ENCODE measurements at places on chromosomes 7 and 10.

GRCh38 chr7:90994121-90994520 lies 270.1 kb upstream of the FZD1 start:
- no peak for DNase-seq

- DNase-seq, result no peak
These were observed 4.6 kb downstream of the TET1 start for GRCh38 chr10:68564712-68565111.

DNA sequence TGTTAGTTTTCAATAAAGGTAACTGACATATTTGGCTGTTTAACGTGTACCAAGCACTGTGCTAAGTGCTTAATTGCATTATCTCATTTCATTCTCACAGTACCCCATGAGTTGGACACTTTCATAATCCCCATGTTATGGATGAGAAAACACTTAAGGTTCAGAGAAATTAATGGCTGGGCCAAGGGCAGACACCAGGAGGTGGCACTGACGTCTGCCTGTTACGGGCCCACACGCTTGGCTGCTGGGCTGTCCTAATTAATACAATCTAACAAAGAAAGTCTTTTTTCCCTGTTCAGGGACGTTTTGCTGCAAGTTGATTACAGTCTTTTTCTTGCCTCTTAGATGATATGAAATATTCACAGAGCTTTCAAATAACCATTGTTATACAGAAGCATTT lies 16.1 kb downstream of the DYDC2 start:
- no peak for DNase-seq

GRCh38 chr10:100802607-100803006 lies 57.2 kb downstream of the PAX2 start:
- no peak for DNase-seq

GRCh38 chr7:68964060-68964459 lies 634.2 kb upstream of the AUTS2 start:
- no peak for DNase-seq

DNA sequence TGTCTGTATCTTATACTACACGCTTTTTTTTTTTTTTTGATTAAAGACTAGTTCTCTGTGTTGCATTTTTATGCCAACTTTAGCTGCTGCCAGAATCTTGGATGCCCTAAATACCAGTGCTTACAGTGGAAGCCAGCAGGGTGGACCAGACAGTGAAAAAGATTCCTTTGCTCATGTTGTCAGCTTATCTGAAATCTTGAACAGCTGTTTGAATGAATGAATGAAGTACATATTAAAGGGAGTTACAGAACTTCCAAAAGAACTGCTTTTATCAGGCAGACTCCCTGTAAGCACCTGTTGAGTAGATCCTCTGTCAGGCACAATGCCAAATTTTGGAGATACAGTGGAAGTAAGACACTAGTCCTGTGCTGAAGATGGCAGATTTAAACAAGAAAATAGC lies 184.9 kb downstream of the PPP1R9A start:
- no peak for DNase-seq

DNA sequence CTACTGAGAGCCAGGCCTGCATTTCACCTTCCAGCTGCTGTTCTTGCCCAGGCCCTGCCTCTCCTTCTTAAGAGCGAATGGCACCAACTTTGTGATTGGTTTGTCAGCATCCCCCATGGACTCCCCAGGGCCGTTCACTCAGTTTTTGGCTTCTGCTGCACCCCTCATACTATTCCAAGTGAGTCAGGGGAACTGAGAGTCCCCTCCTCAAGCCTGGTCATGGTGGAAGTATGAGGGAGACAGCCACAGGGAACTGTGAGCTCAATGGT lies 62.4 kb upstream of the ANTXRL start:
- DNase-seq, result no peak

GRCh38 chr10:123549761-123550454 lies 116.2 kb upstream of the GPR26 start:
- DNase-seq, result no peak

GRCh38 chr7:47290466-47290865 lies 291.4 kb downstream of the TNS3 start:
- no peak for DNase-seq

GRCh38 chr10:49508249-49508648 lies 30.7 kb downstream of the ERCC6 start:
- DNase-seq, result no peak

Measured in hematopoietic multipotent progenitor cell treated with erythropoietin and hydrocortisone succinate and interleukin-3 and kit ligand, for 8 days (in vitro differentiated cells).